G401 (cell line): ENCODE measurements at places on chromosomes 2 and 18. TPM values are rescaled to one million over a fixed set of nuclear protein-coding genes. Genes with fewer than 3 reads are reported as not detected.

GRCh38 chr2:136362676-136363390, 244.9 kb upstream of the CXCR4 start:
- DNase-seq = no peak

- no peak for DNase-seq
These were observed 12.8 kb upstream of the TBC1D8 start for GRCh38 chr2:101164021-101164420.

DNA sequence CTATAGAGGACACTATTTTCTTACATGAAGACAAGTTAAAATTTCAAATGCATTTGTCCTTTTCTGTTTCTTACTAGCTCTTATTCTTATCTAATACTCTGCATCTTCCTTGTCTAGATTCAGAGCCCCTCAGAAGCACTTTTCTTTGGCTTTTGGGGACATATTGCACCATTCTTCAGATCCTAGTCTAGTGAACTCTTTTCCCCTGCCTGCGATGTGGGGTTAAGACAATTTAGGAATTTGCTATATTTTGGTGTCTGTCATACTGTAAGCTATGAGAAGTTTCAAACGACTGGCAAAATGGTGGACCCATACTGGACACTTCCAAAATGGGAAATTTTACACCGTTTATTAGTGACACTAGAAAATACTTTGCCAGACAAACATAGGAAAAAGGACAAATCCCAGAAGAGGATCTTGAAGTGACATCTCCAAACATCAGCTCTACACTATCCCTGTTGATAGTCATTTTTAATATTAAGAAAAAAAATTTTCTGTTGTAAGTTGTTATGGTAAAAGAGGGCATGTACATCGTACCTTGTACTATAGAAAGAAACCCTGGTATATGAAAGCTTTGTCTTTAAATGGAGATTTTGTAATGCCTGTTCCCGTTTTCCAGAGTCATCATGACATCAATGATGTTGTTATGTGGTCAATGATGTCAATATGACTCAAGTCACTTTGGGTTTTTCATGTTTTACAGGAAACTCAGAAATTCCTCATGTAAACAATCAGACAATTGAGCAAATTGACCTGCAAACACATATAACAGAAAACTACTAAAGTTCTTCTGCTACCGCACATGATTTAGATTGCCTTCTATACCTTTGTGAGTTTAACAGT, 4.4 kb upstream of the KYNU start:
- no peak for DNase-seq

GRCh38 chr2:220000586-220000985, 373.2 kb downstream of the SLC4A3 start:
- DNase-seq = no peak

- DNase-seq = no peak
These were observed 518.9 kb upstream of the RAB6C start for GRCh38 chr2:129460299-129461198.

DNA sequence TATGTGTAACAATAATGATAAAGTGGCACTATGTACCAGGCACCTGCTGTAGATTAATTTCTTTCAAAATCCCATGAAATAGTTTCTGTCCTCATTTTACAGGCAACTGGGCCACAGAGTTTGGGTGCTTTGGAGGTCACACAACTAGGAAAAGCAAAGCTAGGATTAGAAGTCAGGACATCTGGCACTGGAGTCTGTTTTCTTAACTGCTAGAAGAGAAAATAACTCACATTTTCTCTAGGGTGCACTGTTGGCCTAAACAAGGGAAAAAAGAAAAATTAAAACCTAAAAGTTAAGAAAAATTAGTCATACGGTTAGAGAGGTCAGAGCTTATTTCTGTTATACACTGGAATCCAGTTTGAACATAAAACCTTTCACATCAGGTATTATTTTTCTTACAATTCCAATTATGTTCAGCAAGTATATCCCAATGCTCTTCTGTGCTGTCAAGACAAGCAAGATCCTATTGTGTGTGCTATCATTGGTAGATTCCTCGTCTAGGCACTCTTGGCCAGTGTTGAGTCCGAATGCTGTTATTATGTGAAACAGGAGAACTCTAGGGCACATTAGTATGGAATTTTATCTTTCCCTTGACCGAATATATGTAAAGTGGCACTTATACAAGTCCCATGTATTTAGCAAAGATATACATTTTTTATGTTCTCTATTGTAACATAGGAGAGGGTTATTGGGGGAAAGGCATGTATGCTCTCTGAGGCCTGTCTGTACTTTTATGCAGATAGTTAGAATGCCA, 1.5 kb upstream of the OSGEPL1 start:
- peak; percentile 19 for DNase-seq

DNA sequence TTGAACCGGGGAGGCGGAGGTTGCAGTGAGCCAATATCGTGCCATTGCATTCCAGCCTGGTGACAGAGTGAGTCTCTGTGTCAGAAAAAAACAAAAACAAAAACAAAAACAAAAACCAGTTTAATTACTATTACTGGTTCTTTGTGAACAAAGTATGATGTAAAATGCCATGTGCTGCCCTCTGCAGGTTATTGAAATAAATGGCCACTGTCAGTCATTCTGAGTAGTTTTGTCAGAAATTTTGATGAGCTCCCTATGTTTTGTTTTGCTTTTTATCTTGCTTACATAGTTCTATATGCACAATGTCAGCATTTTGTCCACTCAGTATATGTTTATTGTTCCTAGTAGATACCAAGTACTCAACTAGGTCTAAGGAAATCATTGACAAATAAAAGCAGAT, 423.6 kb upstream of the CHST9 start:
- DNase-seq = no peak

DNA sequence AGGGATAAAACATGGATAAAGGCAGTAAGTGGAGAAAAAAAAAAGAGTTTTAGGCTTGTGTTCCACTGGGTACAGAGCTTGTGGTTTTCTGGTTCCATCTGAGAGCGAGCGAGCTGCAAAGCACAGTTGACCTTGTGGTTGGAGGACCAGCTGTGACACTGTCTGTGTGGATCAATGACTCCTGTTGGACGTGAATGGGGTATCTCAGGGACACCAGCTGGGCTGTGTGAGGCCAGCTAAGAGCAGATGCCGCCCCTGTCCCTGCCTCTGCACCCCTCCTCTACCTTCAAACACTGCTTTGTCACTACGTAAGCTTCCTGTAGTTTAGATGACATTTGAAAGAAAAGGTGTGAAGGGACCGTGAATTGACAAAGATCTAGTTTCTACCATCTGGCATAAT, 67.8 kb downstream of the QPCT start:
- DNase-seq = no peak

- DNase-seq = peak; percentile 85
These were observed 14.1 kb downstream of the KLF11 start for GRCh38 chr2:10057231-10058107.

GRCh38 chr2:218290316-218291261, 1.7 kb downstream of the TMBIM1 start:
- peak; percentile 11 for DNase-seq

- DNase-seq = no peak
These were observed 114.4 kb downstream of the SMAD7 start for GRCh38 chr18:48836231-48836805.

DNA sequence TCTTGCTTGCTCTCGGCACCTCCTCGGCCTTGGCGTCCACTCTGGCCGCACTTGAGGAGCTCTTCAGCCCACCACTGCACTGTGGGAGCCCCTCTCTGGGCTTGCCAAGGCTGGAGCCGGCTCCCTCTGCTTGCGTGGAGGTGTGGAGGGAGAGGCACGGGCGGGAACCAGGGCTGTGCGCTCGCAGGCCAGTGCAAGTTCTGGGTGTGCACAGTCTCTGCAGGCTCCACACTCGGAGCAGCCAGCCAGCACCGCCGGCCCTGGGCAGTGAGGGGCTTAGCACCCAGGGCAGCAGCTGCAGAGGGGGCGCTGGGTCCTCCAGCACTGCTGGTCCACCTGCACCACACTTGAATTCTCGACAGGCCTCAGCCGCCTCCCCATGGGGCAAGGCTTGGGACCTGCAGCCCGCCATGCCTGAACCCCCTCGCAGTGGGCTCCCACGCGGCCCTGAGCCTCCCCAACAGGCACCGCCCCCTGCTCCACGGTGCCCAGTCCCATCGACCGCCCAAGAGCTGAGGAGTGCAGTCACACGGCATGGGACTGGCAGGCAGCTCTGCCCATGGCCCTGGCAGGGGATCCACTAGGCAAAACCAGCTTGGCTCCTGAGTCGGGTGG, 411.2 kb upstream of the CHAC2 start:
- DNase-seq = no peak

GRCh38 chr2:157830696-157831570, 45.2 kb downstream of the ACVR1 start:
- no peak for DNase-seq

DNA sequence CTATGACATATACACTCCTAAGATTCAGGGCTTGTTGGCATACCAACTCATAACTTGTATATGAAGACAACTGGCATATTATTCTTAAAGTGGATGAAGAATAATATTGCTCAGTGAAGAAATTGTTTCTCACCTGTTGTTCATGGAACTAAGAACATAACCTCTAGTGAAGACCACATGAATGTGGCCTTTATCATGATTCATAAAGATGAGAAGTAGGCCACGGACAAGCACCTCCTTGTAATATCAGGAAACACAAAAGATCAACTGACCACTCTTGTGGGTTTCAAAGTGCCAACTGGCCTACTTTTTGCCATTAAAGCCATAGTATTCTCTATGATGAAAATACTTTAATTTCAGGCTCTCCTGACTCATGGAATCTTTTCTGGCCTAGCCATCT, 407.4 kb downstream of the GRB14 start:
- no peak for DNase-seq

DNA sequence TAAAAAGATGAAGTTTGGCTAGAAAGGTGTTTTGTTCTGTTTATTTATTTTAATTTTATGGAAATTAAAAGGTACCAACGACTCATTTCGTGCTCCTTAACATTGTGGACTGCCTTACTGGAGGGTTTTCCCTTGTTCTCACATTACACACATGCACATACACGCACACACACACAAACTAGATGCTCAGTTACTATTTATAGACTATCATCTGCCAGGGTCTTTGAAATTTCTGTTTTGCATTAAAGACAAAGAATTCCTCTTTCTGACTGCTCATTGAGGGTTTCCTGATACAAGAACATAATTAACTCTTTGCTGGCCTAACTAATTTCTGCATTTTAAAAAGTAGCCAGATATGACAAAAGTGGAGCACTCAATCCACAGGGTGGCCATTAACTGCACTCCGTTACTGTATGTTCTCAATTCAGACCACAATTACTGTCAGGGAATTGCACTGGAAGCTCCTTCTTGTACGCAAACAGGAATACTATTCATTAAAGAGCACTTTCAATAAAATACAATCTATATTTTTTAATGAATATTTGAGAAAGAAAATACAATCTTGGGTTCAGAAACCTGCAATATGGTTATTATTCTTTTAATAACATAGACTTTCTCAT, 366.9 kb upstream of the GALNT5 start:
- peak; percentile 36 for DNase-seq

GRCh38 chr2:135839713-135840112, 2.7 kb upstream of the LCT start:
- no peak for DNase-seq

DNA sequence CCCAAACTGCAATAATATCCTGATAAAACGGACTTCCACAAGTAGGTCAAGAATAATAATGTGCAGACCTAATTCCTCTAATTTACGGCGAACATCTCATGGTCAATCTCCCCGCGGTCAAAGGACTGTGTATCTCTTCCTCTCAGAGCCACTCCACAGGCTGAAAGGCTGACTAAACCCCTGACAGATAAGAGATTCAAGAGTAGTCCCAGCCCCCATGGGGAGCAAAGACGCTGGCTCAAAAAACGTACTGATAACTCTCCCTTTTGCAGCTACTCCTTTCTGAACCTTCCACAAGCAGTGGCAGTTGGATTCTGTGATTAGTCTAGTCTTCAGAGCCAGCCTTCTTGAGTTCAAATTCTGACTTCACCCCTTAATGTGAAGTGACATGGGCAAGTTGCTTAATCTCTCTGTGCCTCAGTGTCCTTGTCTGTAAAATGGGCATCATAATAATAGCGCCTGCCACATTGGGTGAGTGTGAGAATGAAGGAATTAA, 19.7 kb upstream of the IL18R1 start:
- DNase-seq = no peak

GRCh38 chr18:44452346-44452745, 228.3 kb upstream of the SETBP1 start:
- DNase-seq = peak; percentile 2

DNA sequence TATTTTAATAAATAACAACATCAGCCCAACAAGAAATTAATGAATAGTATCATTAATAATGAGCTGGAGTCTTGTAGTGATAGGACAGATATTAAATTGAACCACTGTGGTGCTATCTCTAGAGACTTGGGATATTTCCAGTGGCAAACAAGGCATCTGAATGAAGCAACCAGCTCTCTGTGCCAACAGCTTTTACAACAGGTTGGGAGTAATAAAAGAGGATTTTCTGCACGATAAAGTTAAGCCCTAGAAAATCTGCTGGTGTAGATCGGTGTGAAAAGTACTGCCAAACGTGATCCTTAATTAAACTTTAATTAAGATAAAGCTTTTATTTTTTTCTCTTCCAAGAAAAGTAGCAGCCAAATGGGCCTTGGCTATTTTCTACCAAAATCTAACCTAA, 385.5 kb downstream of the NR4A2 start:
- peak; percentile 3 for DNase-seq

DNA sequence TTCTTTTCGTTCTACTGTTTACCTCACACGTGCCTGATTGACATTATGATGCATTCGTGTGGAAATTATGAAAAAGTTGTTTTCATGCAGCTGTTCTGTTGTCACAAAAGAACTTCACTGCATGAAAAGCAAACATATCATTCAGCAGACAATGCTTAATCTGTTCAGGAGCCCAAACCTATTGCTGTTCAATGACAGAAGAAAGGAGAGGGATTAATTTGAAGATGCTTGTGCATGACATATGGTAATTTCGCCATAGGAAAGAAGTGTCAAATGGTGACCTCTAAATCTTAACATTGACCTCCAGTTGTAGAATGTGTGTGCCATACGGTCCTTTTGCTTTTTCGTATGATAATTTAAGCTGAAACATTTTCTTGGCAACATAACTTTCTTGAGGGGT, 124.5 kb downstream of the WDR7 start:
- DNase-seq = no peak

- peak; percentile 76 for DNase-seq
These were observed 1.2 kb downstream of the GALNT5 start for GRCh38 chr2:157258520-157259326.

MOGAT1 gene
- not detected in 2 replicates for total RNA-seq

FTCDNL1 gene
- total RNA-seq = 0.10 TPM in 1 of 2 replicates, not detected in the other

STAT4 gene
- total RNA-seq = not detected in 2 replicates

PAIP2B gene
- 1.1 and 2.4 TPM in 2 replicates for total RNA-seq

ASIC4 gene
- total RNA-seq = 0.25 TPM in 1 of 2 replicates, not detected in the other

UGT1A8 gene
- total RNA-seq = not detected in 2 replicates

C18orf54 gene
- 7.9 and 9.9 TPM in 2 replicates for total RNA-seq

KIAA2012 gene
- not detected in 2 replicates for total RNA-seq
